Suppressor macrophage (primary cell): ENCODE measurements at places on chromosomes 6 and 20.

GRCh38 chr6:13953061-13953705, 28.4 kb downstream of the RNF182 start:
- no peak for DNase-seq

DNA sequence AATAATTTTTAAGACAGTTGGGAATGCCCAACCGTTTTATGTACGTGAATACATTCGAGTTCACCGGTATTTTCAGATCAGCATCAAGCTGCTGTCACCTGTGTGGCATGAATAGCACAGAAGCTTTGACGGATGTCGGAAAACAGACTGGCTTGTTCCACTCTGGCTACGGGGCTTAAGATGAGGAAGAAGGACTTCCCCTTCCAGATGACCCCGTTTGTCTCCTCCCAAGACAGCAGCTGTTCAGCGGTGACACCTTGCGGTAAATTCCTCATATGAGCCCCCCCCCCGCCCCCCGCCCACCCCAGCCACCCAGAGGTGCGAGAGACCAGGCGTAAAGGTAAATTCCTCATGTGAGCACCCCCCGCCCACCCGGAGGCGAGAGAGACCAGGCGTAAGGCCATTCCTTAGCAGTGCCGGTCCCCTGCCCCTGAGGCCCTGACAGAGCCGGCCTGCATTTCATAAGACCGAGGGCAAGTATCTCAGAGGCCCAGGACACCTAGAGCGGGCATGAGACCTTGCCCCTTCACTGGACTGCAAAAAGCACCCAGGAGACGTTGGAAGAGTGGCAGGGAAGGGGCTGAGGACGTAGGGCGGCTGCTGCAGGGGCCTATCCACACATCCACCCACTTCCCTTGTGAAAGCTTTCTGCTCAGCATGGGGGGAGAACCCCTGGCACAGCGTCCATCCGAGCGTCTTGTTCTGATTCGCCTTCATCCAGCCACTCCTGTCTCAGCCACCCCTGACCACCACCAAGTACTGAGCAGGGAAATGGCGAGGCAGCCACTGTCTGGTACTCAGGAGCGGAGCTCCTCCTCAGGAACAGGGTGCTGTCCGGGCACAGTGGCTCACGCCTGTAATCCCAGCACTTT, 7.3 kb upstream of the PCMTD2 start:
- no peak for DNase-seq

DNA sequence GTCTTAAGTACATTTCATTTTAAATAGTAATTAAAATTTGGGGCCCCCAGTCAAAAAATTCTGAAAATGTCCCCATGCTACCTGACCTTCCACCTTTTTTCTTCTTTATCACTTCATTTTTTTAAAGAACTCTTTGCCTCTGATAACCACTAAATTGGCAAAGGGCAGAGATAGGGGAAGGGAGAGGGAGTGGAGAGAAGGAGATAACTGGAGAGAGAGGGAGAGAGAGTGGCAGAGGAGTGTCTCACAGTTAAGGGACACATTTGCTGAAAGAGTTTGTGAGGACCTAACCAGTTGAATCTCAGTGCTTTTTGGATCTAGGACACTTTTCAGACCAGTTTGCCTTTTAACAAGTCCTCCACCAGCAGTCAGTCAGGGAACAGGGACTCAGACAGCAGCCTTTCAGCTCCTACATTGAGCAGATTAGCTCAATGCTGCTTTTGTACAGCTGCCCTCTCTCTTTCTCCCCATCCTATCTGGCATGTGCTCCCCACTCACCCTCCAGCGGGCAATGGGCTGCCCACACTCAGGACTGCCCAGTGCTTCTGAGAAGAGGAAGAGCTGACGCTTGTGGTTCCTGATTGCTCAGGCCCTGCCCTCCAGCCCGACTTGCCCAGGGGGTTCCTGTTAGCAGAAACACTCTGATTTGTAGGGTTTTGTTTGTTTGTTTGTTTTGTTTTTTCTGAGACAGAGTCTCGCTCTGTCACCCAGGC, 14.4 kb downstream of the ARMC2 start:
- DNase-seq: peak; percentile 91

DNA sequence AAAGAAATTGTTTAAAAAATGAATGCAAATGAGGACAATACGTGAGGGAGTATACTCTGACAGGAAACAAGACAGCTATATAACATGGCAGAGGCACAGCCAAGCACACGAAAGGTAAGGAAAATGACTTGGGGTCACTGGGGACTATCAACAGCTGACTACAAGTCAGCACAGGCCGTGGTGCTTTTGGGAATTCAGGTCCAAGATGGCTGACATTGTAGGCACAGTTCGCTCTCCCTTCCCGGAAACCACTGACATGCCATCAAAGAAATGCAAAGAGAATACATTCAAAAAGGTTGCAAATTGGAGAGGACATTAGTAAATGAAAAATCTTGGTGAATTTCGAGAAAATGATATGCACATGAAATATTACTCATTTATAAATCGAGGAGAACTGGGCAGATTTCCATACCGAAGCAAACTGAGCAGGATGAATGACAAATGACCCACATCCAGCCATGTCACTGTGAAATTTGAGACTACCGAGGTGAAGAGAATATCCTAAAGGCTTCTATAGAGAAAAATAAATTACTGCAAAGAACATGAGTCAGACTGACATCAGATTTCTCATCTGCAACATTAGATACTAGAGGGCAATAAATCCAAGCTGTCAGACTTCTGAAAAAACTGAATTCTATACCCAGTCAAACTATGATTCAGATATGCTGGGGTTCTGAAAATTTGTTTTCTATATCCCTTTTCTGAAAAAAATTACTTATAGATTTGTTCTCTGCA, 391.1 kb downstream of the BTBD9 start:
- no peak for DNase-seq

DNA sequence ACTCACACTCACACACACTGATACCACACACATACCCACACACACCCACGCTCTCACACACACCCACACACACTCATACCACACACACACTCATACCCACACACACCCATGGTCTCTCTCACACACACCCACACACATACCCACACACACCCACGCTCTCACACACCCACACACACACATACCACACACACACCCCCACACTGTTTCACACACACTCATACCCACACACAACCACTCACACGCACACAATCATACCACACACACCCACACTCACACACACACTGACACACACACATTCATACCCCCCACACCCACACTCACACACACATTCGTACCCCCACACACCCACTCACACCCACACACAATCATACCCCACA, 158.1 kb downstream of the SMOC2 start:
- DNase-seq: no peak

DNA sequence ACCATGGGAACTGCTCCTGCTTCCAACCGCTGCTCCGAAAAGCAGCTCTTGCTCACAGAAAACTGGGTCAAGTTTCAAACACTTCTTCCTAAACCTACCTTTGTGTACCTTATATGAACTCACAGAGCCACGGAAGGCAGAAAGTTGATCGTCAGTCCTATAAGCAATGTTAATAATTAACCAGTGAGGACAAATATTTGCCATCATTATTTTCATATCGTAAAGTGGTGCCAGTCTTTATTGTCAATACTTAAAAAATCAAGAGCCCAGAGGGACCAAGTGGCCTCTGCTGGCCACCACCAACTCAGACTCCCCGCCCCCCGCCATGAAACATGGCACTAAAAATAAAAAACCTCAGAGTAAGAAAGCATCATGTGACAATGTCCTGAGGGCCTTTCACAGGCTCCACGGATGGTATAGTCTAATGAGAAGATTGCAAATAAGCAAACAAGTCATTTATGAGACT, 9.1 kb upstream of the PBOV1 start:
- no peak for DNase-seq

GRCh38 chr20:63316502-63316921, 23.5 kb downstream of the COL20A1 start:
- no peak for DNase-seq

- DNase-seq: peak; percentile 45
Measured at GRCh38 chr6:44342052-44342451, 398 bp upstream of the SPATS1 start.

- DNase-seq: peak; percentile 61
Measured at GRCh38 chr6:36443471-36444428, 950 bp downstream of the KCTD20 start.

DNA sequence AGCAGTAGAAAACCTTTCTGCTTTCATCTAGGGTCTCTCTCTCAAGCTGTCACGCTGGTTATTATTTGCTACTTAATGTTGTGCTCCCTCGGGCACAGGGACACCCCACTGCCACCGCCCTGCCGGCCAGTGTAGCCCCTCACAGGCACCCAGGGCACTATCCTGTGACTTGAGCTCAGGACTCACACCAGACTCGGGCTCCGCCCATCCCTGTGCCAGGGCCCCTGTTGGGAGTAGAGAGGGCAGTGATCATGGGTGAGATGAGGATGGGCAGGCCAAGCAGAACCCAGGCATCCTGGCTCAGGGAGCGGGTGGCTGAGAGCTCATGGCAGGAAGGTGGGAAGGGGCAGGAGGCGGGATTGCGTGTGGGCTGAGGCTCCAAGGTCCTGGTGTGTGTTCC, 371.9 kb downstream of the ZFAND3 start:
- DNase-seq: no peak

GRCh38 chr6:90463359-90463758, 123.5 kb downstream of the MAP3K7 start:
- no peak for DNase-seq

DNA sequence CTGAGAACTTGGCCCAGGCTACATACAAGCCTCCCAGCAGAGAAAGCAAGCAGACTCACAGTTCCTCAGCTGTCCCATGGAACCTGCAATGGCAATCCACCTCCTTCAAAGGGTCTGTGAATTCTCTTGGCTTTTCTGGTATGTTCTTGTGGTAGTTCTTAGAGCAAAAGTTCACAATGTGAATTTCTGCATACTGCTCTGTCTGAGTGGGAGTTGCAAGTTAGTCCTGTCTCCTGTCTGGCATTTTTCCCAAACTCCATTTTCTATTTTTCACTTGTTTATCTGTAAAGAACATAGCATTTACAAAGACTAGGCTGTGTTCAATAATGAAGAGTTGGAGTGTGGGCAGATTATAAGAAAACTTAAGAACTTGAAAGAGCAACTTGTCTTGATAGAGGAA, 269.9 kb downstream of the BCKDHB start:
- DNase-seq: no peak

GRCh38 chr6:29447670-29448069, 8.6 kb downstream of the OR10C1 start:
- DNase-seq: no peak

DNA sequence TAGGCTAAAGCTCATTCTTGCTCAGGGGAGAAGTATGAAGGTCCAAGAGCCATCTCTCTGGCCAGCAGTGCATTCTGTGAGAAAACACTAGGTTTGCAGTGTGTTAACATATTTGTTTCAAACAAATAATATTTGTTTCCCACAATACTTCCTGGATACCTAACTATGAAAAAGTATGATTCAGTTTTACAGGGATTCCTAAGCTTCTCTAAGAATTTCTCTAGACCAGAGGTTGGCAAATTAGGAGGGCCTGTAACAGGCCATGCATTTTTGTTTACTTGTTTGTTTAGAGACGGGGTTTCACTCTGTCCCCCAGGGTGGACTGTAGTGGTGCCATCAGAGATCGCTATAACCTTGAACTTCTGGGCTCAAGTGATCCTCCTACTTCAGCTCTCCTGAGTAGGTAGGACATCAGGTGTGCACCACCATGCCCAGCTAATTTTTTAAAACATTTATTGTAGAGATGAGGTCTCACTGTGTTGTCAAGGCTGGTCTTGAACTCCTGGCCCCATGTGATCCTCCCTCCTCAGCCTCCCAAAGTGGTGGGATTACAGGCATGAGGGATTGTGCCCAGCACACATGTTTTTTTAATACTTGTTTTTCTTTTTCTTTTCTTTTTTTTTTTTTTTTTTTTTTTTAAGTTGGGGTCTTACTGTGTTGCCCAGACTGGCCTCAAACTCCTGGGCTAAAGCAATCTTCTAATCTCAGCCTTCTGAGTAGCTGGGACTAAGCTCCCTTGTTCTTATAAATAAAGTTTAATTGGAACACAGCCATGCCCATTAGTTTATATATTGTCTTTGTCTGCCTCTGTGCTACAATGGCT, 71.7 kb downstream of the ADGRG6 start:
- DNase-seq: no peak

DNA sequence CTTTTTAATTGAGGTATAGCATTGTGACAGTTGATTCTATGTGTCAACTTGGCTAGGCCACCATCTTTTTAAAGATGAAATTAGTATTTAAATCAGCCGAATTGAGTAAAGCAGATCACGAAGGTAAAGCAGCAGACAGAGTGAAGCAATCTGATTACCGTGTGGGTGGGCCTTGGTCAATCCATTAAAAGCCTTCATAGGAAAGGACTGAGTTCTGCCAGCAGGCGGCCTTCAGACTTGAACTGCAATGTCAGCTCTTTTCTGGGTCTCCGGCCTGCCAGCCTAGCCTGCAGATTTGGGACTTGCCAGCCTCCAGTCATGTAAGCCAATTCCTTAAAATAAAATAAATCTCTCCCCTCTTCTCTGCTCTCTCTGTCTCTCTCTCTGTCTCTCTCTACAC, 22.4 kb upstream of the TGM2 start:
- DNase-seq: peak; percentile 85

DNA sequence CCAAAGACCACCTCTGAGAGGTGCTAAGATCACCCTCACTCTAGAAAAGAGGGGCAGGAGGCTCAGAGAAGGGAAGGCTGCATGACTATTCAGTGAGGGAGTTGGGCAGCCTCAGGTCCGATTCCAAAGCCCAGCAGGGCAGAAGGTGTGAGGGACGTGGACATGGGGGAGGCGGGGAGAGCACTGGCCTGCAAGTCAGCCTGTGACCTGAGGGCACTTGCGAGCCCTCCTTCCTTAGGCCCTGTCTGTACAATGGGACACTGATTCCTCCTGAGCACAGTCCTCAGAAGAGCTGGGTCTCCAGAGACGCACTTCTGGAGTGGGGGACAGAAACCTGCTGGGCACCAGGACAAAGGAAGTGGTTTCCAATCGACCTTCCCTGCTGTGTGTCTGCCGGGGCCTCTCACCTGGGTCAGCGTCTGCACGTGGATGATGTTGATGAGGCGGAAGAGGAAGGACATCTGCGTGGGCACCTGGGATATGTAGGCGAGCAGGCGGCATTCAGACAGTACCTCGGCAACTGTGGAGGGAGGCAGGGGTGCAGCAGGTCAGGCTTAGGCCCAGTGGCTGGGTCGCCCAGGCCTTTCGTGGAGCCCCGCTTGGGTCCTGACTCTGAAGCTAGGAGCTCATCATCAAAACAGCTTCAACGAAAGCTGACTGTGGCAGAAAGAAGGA, 48.5 kb downstream of the MYH7B start:
- DNase-seq: no peak

DNA sequence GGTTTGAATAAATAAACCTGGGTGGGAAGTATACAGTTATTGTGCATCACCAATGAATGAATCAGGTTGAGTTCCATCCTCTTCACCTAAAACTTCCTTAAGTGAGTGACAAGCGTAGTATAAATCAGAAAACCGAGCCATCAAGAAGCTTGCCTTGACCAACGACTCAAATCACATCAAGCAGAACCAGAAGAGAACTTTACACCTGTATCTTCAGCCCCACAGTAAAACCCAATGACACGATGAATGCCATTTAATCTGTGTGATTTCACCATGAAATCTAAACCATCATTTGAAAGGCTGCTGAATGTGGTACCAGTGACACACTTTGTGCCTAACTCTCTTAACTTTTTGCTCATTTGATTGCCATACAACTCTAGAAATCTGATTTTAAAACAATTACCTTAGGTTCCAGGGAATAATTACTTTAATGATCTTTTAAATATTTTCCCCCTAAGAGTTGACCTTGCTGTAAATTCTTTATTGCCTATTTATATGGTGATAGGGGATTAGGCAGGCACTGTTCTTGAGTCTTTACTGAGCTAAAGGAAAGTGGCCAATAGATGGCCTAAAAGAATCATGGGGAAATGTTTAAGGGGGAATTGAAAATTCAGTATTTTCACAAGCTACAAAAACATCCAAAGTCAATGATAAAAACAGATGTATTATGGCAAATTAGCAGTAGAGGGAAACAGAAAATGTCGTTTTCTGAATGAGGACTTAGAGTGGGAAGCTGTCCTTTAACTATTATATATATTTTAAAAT, 152.0 kb upstream of the EYA4 start:
- no peak for DNase-seq
